ENCODE measurements at places on chromosomes 2 and 18. TPM values are rescaled to one million over a fixed set of nuclear protein-coding genes. Genes with fewer than 3 reads are reported as not detected.

DNA sequence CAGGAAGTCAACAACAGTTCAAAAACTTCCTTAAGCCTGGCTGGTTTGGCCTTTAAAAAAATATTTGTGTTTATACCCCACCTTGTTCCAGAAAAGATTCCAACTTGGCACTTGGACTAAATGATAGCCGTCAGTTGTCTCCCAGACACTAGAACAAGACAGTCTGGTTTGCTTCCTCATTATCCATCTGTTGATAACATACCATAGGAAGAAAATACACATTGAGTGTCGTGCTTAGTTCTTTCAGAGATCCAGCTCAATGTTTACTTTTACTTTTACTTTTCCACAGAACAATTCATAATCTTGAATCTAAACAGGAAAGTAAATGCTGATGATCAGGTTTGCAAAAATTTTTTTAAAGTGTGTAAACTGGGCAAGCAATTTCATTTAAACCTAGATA lies 2.4 kb upstream of the VPS54 start:
- H3K27me3 ChIP-seq: no peaks in the 10 kb centered on the region
- no peak for DNase-seq
- H3K36me3 ChIP-seq: no peaks in the 10 kb centered on the region
- H3K27ac ChIP-seq: no peak overlapping the region

Gene LINC00305
- not detected for total RNA-seq

DNA sequence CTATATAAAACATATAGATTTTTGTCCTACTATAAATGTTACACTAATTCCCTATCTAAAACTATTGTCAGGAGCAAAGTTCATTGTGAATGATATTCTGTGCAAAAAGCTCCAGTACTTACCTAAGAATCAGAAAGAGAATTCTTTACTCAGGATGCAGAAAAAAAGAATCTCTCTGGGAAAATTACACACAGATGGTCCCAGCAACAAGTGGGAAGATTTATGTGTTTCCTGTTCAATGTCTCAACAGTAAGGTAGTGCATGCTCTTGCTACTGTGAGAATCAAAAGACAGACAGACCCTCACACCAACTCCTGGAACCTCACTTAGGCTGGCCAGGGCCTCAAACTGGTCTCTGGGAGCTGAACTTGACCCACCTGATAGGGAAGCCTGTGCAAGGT lies 11.2 kb upstream of the NAPG start:
- no peak overlapping the region for H3K27ac ChIP-seq
- no peak overlapping the region for H3K4me3 ChIP-seq
- no peaks in the 10 kb centered on the region for H3K27me3 ChIP-seq
- DNase-seq: no peak
- H3K4me1 ChIP-seq: peaks cover 11% of the 10 kb centered on the region

GRCh38 chr2:16298866-16299265 lies 358.5 kb downstream of the MYCN start:
- H3K27me3 ChIP-seq: no peaks in the 10 kb centered on the region
- H3K4me3 ChIP-seq: no peak overlapping the region
- no peak for DNase-seq
- H3K27ac ChIP-seq: no peak overlapping the region

DNA sequence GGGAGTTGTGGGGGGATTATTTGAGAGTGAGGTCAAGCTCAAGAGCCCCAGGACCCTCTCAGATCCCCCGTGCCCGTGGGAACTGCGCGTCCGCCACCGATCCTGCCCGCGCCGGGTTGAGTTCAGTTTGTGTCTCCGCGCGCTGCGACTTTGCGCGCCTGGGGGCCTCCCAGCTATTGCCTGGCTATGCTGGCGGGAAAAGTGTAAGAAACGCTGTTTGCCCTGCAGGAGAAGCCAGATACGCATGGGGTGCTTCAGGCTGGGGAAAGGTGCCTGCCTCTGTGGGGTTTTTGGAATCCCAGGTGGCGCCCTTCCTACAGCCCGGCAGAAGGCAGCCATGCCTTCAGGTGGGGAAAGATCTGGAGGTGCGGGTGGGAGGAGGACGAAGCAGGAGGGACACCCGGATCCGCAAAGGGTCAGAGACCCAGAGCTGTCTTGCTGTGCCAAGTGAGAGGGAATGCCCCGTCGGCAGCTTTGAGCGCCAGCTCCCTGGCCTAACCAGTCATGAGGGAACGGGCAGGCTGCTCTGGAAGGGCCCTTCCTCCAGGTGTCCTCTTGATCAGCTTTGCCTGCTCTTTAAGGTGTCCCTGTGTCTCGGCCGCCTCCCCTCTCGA lies 22.5 kb downstream of the TEX44 start:
- no peaks in the 10 kb centered on the region for H3K27me3 ChIP-seq
- peaks cover 12% of the 10 kb centered on the region for H3K4me1 ChIP-seq
- H3K36me3 ChIP-seq: no peaks in the 10 kb centered on the region
- H3K27ac ChIP-seq: no peak overlapping the region
- H3K4me3 ChIP-seq: peak overlapping the region; percentile 69

DNA sequence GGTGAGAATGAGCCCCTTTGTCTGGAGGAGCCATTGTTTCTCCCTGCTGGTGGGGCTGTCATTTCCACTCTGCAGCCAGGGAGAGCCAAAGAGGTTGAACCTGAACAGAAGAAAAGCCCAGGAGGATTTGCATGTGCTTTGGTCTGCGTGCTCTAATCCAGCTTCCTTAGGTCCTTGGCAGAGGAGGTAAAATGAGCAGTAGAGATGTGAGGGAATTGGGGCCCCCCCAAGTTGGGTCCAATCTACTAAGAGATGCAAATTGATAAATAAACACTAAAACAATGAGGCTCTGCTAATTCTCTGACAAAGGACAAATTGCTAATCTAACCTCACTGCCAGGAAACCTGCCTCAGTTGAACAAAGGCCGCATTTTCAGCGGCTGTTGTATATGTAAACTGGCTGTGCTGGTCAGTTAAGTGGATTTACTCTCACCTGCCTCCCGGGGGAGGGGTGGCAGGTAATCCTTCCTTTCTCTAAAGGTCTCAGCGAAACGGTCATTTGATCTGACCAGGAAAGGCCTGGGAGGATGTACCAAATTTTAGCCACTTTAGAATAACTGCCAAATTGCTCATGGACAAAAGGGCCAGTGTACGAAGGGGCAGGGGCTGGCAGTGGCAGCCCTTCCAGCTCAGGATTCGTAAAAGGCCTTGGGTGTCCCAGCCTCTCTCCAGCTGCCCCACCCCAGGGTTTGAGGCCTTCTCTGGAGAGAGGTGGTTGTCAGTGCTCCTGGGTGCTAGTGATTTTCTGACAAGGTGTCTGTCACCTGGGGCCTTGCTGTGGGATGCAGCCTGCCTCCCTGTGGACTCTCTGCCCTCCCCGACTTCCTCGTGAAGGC lies 193.6 kb downstream of the MIB1 start:
- H3K27ac ChIP-seq: no peak overlapping the region
- DNase-seq: no peak
- peaks cover 36% of the 10 kb centered on the region for H3K27me3 ChIP-seq

- H3K4me3 ChIP-seq: no peak overlapping the region
- no peak for DNase-seq
- no peaks in the 10 kb centered on the region for H3K36me3 ChIP-seq
These were observed 200.8 kb upstream of the STON1 start for GRCh38 chr2:48328942-48329723.

Data from GM23248 (cell line).